ENCODE measurements at places on chromosomes 3 and 15.

DNA sequence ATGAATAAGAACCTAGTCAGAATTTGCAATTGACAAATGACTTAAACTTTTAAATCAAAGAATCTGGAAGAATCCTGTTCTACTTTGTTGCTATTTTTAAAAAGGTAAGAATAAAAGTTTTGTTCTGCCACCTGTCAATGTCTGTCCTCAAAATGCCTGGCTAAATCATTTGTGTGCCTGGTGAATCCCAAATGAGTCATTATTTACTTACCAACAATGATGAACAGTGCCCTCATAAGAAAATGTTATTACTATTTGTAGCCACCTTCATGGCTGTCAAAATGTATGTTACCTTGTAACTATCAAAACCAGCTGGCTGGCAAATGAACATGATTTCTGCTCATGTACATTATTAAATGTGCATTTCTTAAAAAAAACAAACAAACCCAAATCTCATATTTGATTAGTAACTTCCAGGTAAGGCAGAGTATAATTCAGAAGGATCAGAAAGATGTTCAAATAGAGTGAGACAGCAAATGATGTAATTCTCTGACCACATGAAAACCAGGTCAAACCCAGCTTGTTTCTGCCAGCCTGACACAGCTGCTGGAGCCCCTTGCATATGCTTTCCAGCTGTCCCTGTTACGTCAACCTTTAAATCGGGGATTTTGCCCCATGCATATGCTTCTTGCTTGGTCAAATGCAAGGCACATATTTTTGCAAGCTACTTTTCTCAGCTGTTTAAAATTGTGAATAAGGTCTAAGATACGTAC is 137.9 kb downstream of the SSR3 start:
- DNase-seq: no peak

DNA sequence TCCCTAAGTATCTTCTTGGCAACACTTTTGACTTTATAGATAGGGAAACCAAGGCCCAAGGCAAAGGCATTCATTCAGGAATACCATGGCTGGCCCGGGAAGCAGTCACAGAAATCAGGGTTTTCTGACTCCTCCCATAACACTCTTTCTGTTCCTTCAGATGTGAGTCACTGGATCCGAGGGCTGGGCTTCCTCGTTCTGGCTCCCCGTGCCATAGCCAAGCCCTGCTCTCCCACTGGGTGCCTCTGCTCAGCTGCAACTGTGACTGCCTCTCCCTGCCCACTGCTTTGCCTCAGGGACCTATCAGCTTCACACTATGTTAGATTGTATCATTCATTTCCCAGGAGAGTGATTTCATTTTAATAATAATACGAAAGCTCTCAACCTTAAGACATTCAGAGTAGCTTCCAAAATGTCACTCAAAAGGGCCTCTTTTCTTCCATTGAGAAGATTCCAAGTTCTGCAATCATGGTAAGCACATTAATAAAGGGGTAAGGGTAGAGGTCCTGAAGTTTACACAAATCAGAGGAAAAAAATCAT is 50.2 kb downstream of the GABRB3 start:
- DNase-seq: no peak

- no peak for DNase-seq
Measured at GRCh38 chr15:49239105-49239504, 69.1 kb downstream of the GALK2 start.

- DNase-seq: no peak
Measured at GRCh38 chr3:178310949-178311348, 225.3 kb upstream of the KCNMB2 start.

- DNase-seq: no peak
Measured at GRCh38 chr15:94451466-94451865, 220.1 kb downstream of the MCTP2 start.

DNA sequence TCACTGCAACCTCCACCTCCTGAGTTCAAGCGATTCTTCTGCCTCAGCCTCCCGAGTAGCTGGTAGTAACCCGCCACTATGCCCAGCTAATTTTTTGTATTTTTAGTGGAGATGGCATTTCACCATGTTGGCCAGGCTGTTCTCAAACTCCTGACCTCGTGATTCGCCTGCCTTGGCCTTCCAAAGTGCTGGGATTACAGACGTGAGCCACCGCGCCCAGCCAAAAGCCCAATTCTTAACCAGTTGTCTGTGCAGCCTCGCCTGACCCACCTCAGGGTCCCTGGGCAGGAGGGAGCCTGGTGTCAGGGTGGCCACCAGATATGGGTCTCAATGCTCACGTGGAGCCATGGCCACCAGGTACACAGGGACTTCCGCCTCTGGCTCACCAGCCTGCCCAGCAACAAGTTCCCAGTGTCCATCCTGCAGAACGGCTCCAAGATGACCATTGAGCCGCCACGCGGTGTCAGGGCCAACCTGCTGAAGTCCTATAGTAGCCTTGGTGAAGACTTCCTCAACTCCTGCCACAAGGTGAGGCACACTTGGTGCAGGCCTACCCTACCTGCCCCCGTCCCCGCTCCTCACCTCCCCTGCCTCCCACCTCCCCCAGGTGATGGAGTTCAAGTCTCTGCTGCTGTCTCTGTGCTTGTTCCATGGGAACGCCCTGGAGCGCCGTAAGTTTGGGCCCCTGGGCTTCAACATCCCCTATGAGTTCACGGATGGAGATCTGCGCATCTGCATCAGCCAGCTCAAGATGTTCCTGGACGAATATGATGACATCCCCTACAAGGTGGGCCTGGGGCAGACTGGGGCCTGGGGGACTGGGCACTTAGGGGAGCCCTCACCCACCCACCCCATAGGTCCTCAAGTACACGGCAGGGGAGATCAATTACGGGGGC is 48.6 kb downstream of the SEMA3G start:
- no peak for DNase-seq

DNA sequence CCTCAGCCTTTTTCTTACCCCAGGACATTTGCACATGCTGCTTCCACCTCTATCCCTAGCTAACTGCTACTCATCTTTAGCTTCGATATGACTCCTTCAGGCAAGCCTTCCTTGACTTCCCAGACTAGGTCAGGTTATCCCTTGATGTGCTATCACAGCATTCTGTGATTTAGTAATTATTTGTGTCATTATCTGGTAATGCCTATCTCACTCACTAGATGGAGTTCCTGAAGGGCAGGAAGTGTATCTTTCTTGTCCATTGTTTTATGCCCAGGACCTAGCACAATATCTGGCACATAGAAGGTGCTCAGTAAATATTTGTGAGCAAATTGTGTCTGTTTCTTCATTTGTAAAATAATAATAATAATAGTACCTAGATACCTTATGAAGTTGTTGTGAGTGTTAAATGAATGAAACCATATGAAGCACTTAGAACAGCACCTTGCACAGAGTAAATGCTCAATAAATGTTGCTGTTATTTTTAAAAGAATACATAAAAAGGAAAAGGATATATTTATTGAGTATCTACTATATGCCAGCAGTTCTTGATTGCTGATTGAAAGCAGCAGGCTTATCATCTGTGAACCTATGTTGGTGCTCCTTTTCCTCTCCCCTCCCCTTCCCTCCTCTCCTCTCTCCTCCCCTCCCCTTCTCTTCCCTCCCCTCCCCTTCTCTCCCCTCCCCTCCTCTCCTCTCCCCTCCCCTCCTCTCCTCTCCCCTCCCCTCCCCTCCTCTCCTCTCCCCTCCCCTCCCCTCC is 31.5 kb downstream of the SQOR start:
- DNase-seq: no peak

DNA sequence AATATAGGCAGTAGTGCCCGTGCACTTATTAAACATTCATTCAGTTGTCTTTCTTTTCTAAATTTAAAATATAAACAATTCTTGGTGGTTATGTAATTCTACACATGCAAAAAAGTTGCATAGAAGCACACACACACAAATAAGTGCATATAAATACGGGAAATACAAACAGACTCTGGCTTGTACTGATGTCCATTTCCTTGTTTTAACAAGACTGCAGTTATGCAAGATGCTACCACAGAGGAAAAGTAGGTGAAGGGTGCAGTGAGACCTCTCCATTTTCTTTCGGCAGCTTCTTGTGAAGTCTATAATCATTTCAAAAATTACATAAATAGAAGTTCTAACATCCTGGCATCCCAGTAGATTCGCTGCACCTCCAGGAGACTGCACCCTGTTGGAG is 130.6 kb upstream of the BCL6 start:
- DNase-seq: no peak

GRCh38 chr3:49359623-49360022 is 1.5 kb upstream of the GPX1 start:
- DNase-seq: no peak

DNA sequence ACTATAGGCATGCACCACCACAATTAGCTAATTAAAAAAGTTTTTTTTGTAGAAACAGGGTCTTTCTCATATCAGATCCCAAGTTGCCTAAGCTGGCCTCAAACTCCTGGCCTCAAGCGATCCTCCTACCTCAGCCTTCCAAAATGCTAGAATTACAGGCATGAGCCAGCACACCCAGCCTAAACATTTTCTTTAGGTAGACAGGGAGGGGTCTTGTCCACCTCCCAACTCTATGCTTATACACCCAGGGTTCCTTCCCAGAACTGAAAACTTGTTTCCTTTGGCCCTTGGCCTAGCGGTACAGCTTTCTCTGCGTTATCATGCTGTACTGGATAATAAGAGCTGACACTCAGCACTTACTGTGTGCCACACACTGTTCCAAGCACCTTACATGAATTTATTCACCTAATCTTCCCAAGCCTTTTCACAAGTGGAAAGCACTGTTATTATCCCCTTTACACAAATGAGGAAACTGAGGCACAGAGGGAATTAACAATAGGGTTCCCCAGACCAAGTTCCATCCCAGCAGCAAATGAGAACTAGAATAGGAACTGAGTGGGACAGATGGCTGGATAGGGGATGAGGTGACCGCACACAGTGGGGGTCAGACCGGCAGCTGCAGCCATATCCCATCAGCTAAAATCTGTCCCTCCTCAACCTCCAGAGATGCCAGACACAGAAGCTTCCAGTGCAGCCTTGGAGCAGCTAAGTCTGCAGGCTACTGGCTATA is 150.8 kb downstream of the MEGF11 start:
- DNase-seq: no peak

- DNase-seq: no peak
Measured at GRCh38 chr3:195768414-195768813, 43.3 kb downstream of the MUC4 start.

DNA sequence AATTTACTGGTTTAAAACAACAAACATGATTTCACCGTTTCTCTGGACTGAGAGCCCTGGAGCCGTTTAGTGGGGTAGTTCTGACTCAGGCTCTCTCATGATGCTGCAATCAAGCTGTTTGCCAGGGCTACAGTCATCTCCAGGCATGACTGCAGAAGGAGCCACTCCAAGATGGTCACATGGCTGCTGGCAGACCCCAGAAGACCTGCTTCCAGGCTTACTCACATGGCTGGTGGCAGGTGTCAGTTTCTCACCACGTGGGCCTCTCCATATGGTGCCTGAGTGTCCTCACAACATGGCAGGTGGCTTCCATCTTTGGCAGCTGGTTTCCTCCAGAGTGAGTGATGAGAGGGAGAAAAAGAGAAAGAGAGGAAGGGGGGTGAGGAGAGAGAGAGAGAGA is 378.3 kb upstream of the RGMA start:
- no peak for DNase-seq

DNA sequence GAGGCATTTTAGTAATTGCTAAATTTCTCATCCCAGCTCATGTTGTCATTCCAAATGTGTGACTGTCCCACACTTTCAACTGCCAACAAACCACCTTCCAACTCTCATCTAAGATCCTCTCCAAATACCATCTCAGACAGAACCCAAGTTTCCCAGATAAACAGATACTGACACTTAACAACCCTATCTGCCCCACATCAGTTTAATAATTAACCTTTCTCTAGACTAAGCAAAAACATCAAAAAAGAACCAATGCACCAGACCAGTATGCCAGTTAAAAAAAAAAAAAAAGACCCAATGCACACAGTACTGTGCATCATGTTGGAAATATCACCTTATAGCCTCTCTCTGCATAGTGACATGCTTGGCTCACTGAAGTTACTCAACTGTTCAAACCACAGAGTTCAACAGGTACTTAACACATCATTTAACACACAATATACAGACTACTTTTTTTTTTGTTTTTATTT is 5.5 kb downstream of the SFMBT1 start:
- no peak for DNase-seq

- no peak for DNase-seq
Measured at GRCh38 chr15:67125589-67126502, 60.4 kb downstream of the SMAD3 start.

- DNase-seq: no peak
Measured at GRCh38 chr3:172159962-172160538, 120.7 kb downstream of the FNDC3B start.

DNA sequence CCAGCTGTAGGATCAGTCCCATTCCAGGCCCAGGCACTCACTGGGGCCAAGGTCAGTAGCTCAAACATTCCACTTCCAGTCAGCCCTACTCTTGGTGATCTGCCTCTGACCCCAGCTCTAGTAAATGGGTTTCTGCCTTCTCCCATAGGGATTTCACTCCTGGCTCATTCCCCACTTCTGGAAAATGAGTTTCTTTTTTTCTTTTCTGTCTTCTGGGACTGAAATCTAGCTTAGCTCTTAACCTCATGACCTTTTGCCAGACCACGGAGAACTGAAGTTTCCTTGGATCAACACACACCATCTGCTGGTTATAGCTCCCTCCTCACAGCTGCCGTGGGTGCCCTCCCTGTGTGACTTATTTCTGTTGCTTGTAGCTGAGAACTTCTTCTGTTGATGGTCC is 21.3 kb downstream of the MME start:
- no peak for DNase-seq

DNA sequence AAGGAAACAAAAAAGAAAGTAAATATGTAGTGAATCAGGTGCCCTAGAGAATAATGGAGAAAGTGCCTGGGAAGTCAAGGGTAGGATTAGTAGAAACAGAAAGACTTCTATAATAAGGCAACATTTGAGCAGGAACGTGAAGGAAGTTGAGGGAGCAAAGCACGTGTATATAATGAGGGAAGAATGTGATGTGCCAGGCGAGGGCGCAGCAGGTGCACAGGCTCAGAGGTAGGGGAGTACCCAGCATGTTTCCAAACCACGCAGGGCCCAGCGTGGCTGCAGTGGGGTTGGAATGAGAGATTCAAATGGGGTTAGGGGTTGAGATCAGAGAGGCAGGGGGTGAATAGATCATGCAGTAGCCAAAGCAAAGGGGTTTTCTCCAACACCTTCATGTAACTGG is 91.9 kb upstream of the VGLL4 start:
- DNase-seq: no peak

DNA sequence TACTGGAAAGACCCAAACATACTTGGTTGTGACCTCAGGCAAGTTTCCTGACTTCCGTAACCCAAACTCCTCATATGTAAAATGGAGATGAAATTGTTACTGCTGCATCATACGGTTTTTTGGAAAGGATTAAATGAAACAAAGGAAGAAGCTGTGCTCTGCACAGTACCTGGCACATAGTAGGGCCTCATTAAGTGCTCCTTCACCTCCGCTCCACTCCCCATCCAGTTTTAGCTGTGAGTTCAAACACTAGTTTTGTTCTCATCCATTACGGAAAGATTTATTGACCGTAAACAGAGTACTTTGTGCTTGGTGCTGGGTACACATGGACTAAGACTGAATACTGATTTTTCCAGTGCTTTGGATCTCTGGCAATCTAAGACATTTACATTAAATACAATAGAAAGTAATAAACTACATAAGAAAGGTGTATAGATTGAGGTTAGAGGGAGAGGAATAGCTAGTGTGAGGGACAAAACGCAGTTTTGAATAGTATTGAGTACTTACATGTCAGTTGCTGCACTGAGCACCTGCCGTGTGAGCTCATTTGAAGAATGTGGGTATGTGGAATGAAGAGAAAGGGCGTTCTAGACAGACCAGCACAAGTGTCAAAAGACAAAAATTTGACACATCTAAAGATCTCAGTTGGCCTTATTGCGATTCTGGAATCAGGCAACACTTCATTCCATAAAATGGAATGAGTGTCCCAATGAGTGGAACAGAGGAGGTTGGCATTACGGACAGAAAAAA is 594 bp upstream of the ICE2 start:
- DNase-seq: no peak

- DNase-seq: no peak
Measured at GRCh38 chr3:76570436-76571057, 469.4 kb upstream of the ROBO2 start.

Data from SK-N-MC (cell line).